Daoy (cell line): ENCODE measurements at places on chromosomes 2 and 18.
A peak's percentile ranks its signal among the peaks of the same experiment; 100 is the strongest.

DNA sequence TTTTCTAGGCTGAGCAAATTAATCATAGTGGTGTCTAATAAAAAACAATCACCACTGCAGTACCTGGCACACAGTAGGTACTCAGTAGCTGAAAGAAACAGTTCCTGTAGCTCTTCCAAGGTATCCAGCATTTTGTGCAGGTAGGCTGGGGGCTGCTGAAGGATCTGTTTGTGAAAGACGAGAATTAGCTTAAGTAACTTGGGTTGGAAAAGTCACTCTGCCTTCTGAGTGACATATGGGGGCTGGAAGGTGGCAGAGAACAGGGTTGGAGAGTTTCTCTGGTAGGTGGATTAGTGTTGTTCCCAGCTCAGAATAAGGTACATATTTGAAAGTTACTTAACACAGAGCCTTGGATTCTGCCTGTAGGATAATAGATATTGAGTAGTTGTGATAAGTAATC, 72.8 kb downstream of the FMNL2 start:
- DNase-seq: no peak

DNA sequence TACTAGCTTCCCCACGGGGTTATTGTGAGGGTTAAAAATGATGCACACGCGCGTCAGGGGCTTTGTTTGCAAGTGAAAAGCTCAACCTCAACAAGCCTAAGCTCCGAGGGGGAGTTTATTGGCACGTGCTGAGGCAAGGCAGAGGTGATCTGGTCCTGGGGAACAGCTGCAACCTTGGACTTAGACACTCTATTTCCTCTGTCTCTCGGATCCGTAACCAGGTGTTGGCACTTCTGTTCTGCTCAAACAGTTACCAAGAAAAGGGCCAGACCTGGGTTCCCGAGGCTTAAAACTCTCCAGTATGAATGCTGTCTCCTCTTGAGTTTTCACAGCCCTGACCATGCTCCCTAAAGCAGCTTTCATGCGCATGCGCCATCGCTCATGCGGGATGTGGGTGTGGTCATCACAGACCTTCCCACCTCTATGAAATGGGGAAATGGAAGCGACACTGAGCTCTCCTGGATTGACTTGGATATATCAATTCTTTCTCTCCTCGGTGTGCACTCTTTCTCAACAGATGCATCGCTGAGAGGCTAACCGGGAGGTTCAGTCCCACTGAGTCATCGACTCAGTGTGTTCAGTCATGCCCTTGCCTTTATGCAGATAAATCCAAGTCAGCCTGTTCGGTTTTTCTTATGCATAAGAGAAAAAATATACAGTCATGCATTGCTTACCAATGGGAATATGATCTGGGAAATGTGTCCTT, 19.9 kb upstream of the RAB31 start:
- no peak for DNase-seq

DNA sequence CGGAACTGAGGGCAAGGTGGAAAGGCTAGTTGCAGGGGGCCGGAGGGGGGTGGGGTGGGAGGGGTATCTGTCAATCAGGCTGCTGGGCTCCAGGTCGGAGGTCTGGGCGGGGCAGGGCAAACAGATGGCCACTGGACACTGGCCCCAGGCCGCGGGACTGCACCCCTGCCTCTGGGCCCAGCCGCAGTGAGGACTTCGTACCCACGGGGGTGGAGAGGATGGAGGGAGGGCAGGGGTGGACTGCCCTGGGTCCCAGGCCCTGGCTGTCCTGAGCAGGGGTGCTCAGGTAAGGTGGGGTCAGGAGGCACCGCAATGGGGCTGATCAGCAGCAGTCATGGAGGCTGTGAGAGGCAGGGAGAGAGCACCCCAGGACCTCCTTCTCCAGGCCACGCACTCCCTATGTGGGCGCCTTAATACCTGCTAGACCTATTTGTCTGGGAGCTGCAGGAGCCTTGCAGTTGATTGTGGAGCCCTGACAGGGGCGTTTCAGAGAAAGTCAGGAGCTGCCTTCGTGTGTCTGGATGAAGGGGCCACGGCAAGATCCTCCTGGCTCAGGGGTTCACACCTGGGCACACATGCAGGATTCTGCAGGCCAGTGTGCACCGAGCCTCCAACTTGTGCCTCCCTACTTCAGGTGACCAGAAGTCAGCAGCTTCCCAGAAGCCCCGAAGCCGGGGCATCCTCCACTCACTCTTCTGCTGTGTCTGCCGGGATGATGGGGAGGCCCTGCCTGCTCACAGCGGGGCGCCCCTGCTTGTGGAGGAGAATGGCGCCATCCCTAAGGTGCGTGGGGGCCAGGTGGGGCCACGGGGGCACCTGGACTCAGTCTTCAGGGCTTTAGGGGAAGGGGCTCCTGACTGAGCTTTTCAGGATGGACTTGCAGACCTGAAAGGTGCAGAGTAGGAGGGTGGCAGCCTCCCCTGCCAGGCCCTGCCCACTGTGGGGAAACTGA, 1.5 kb downstream of the CTDSP1 start:
- no peak for DNase-seq

DNA sequence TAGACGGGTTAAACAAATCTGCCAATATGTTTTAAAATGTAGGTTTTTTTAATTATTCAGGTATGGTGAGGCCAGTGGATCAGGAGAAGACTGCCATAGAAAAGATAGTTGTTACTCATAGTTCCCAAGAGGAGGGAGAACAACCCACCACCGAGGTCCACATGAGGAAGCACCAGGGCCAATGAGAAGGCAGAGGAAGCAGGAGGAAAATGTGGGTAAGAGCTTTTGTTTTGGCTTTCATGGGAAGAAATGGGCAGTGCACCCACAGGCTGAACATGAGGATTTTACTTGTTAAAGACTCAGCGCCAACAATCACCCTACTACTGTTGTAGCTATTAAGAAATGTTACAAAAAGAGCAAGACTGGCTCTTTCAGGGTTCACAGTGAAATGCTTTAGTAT, 191.8 kb upstream of the HNMT start:
- no peak for DNase-seq

GRCh38 chr2:140863713-140864112, 1267.1 kb downstream of the LRP1B start:
- no peak for DNase-seq

- peak; percentile 61 for DNase-seq
Observed at GRCh38 chr2:197628043-197628500, 47.3 kb downstream of the RFTN2 start.

- no peak for DNase-seq
Observed at GRCh38 chr2:9341337-9341887, 81.9 kb downstream of the ITGB1BP1 start.

- DNase-seq: peak; percentile 26
Observed at GRCh38 chr2:164479460-164479859, 141.8 kb downstream of the GRB14 start.

- no peak for DNase-seq
Observed at GRCh38 chr2:108936866-108937265, 52.2 kb downstream of the EDAR start.

- no peak for DNase-seq
Observed at GRCh38 chr2:23625726-23626125, 240.7 kb downstream of the KLHL29 start.

- DNase-seq: no peak
Observed at GRCh38 chr18:42941021-42941420, 174.5 kb downstream of the RIT2 start.

GRCh38 chr2:238846378-238846627, 1.6 kb upstream of the TWIST2 start:
- no peak for DNase-seq

DNA sequence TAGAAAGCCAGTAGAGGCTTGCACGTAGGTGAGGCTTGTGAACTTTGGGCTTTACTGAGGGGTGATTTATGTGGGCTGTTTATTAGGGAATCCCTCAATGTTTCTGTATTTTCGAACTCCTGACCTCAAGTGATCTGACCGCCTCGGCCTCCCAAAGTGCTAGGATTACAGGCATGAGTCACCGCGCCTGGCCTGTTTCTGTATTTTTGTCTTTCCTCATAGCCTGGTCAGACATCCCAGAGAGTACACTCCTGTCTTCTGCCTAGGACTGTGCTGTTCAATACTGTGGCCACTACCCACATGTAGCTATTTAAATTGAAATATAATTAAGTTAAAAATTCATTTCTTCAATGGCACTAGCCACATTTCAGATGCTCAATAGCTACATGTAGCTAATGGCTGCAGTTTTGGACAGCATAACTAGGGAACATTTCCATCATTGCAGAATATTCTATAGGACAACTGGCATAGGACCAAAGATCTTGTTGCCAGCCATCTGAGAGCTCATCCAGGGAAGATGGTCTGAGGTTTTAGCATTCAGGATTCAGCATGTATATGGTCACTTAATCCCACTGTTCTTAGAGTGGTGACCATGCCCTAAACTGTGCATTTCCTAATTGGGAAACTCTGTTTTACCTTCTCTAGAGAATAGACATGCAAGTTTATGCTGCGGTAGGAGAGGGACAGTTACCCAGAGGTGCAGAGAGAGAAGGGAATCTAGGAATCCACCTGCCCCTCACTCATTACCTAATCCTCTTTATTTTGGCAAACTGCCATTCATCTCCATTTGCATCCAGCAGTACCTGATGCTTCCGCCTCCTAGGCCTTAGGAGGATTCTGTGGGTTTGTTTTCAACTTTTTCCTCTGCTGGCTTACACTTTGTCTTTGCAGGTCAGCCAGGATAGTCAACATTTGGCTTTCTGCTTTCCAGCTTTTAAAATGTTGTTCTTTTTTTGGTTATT, 64.4 kb downstream of the LCLAT1 start:
- DNase-seq: peak; percentile 65

GRCh38 chr2:12075603-12076002, 329.2 kb downstream of the LPIN1 start:
- DNase-seq: no peak

GRCh38 chr2:152613235-152613634, 104.0 kb downstream of the PRPF40A start:
- no peak for DNase-seq

DNA sequence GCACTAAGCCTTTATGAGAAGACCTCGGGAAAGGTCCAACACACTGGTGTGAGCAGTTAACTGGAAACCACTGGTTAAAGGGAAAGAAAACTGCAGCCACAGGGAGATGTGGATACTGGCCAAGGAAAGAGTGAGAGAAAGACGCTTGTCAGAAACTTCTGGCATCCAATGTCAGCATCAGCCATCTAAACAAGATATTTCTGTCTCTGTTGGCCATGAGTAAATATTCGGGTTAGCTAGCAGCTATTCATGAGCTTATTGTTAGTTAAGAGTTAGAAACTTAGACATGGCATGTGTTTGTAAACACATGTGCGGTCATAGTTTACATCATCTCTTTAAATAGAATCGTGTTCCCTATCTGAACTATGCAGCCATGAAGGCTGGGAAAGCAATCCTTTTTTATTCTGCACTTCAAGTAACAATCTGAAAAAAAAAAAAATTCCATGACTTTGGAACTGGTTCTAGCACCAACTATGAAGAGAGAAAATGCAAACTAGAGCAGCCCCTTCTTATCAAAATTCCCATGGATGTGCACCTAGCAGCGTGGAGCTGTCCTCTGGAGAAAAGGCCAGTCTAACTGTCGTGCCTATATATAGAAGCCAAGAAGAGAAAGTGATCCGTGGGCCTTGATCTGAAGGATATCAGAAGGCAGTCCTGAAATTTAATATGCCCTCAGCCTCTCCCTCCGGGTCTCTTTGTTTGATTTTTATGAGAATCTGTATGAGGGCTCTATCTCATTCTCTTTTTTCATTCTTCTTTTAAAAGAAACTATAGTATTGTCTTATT, 84.0 kb upstream of the RFX8 start:
- DNase-seq: no peak

DNA sequence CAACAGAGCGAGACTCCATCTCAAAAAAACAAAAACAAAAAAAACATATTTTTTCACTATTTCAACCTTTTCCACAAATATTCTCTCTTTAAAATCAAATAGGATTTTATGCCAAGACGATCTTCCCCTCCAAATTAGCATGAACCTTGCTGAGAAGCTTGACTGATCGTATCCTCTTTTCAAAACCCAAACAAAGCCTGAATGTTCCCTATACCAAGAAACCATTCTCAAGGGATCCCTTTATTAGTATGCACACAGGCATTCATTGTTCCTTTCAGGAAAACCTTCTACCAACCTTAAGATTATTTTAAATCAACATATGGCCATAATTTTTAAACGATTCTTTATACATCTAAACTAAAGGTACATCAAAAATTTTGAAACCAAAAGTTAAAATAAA, 6.3 kb downstream of the SPIRE1 start:
- no peak for DNase-seq

DNA sequence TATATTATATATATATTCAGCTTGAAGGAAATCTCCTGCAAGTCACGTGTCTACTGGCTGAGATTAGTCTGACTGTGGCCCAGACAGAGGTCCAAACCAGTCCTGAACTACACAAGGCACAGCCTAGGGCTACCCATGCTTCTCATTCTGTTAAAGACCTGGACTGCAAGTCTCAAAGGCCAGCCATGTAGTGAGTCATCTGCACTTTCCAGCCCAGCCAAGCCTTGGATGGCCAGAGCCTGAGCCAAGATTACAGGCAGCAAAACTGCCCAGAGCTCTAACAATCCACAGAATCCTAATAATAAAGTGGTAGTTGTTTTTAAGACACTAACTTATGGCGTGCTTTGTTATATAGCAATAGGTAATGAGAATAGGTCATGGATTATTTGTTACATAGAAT, 259.6 kb downstream of the SS18 start:
- DNase-seq: no peak

- no peak for DNase-seq
Observed at GRCh38 chr2:209592106-209592505, 168.3 kb downstream of the MAP2 start.

DNA sequence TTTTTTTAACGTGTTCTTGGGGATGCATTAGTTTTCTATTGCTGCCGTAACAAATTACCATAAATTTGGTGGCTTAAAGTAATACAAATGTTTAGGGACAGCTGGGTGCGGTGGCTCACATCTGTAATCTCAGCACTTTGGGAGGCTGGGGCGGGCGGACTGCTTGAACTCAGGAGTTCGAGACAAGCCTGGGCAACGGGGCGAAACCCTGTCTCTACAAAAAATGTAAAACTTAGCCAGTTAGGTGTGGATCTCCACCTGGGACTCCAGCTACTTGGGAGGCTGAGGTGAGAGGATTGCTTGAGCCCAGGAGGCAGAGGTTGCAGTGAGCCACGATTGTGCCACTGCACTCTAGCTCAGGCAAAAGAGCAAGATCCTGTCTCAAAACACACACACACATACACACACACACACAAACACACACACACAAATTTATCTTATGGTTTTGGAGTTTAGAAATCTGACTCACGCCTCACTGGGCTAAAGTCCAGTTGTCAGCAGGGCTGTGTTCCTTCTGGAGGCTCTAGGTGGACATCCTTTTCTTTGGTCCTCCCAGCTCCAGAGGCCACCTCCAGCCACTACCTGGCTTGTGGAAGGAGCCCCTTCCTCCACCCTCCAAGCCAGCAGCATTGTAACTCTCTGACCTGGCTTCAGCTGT, 76.1 kb downstream of the SEPTIN10 start:
- no peak for DNase-seq

- peak; percentile 95 for DNase-seq
Observed at GRCh38 chr18:75408554-75409506, 18.7 kb downstream of the SMIM21 start.

GRCh38 chr18:13793819-13794218, 30.1 kb upstream of the MC5R start:
- no peak for DNase-seq
